ENCODE measurements at places on chromosomes 4 and X.

- DNase-seq: no peak
These were observed 21.3 kb upstream of the ADRA2C start for GRCh38 chr4:3744901-3745300.

- DNase-seq: no peak
These were observed 225.6 kb downstream of the FBXW7 start for GRCh38 chr4:152310257-152310656.

GRCh38 chr4:45453258-45453853 lies 670.5 kb downstream of the GABRG1 start:
- DNase-seq: peak; percentile 4

DNA sequence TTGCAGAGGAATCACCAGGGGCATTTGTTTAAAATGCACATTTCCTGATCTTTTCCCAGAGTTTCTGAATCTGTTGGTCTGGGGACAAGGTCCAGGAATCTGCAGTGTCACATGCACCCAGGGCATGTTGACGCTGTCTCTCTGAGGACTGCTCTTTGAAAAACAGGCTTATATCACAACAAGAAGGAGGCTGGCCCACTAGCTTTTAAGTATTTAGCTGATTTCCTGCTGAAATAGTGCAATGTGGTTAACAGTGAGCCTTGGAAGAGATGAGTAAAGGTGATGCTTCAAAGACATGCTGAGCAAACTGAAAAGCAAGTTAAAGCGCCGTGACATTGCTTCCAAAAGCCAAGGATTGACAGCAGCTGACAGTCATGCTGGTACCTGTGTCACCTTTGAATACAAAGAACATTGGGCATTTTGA lies 18.6 kb upstream of the SEPSECS start:
- no peak for DNase-seq

DNA sequence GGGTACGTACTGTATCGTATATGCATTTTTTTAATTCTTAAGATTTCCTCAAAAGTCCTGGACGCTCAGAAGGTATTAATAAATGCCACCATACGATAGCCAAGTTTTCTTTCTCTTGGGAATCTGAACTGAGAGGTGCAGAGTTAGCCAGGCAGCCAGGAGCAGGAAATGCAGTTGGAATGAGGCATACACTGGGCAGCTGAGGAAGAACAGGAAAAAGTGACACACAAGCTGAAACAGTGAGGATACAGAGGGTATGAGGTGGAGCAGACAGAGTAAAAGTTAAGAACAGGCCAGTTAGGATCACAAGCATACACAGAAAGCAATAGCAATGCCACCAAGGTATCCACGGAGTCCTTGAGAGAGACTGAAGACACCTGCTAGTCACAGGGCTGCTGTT lies 13.4 kb downstream of the UFSP2 start:
- no peak for DNase-seq

DNA sequence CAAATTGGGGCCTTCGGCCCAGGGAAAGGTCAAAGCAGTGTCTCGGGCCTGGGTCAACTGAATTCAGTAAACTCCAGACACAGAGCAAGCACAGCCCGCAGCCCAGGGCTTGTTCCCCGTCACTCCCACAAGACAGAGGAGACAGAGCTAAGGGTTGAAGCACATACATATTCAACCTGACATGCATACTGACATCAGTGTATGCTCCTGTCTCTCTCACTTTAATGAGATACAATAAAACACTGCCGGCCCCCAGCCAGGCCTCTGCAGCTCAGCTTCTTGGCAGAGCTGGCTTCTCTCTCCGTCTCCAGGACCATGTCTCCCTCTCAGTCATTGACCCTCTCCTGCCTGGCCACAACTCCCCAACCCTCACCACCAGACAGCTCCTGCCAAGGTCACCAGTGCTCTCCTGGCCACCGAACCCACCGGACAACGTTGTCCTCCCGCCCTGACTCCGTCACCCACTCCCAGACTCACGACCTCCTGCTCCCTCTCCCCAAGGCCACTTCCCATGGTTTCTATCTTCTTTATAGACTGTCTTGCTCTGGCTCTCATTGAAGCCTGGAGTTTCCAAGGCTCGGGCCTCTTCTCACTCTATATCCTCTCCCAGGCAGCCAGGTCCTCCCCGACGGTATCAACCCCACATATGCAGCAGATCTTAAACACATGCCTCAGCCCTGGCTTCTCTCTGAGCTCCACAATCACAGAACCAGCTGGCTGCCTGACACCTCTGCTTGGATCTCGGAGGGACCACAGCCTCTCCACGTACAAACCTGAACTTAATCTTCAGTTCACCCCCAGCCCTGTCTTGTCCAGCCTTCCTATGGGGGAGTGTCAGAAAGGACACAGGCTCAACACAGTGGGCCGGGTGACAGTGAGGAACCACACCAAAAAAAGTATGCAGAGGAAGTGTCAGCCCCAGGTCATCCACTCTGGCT lies 67.7 kb upstream of the C4orf50 start:
- DNase-seq: no peak
